ENCODE measurements at places on chromosomes 4 and X.

DNA sequence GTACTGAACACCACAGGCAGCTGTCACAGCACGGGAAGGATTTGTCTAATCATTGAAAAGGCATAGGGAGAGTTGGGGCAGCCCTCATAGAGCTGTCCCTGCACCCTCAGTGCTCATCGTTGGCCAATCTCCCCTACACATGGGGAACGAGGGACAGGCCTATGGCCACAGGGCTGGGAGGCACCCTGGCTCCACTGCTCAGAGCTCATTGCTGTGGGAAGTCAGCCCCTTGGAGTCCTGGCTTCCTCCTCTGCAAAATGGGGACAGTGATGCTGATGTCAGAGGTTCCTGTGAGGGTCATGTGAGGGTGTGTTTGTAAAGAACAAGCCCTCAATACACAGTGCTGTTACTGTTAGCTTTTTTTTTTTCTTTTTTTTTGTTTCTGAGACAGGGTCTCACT, 19.3 kb upstream of the HTRA3 start:
- DNase-seq, result no peak

DNA sequence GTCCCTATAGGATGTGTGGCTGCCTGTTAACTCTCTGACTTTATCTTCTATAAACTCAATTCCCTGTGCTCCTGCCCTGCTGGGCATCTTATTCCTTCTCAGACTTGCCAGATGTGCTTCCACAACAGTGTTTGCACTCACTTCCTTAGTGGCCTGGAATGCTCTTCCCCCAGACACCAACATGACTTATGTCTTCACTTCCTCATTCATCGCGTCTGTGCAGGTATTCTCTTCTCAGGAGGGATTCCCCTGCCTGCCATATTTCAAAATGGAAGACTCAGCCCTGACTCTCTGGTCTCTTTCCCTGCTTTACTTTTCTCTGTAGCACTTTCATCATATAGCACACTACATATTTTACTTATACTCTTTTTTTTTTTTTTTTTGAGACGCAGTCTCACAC, 344.0 kb downstream of the CENPC start:
- DNase-seq, result no peak

GRCh38 chr4:148359769-148360168, 82.4 kb downstream of the NR3C2 start:
- no peak for DNase-seq

DNA sequence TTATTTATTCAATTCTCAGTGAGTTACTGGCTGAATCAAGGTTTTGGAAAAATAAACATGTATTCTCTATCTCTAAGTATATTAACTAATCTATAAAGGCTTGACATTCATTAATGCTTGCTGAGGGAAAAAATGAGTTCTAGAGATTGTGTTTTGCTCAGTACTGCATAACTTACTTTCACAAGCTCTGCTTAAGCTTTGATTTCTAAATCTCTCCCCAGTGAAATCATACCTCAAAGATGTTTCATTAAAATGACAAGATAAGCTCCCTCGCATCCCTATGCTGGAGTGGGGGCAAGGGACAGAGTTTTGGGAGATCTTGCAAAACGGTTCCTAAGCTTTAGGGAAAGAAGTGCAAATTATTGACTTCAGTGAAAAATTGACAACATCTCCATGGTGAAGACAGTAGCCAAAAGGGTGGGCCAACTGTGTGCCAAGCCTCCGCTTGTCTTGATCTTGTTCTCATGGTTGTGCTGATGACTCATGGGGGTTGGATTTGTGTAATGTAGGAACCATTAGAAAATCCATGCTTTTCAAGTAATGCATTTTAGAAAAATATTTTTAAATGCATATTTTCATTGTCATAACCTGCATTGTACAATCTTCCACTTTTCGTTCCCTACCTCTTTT, 521.4 kb downstream of the RPA4 start:
- no peak for DNase-seq

DNA sequence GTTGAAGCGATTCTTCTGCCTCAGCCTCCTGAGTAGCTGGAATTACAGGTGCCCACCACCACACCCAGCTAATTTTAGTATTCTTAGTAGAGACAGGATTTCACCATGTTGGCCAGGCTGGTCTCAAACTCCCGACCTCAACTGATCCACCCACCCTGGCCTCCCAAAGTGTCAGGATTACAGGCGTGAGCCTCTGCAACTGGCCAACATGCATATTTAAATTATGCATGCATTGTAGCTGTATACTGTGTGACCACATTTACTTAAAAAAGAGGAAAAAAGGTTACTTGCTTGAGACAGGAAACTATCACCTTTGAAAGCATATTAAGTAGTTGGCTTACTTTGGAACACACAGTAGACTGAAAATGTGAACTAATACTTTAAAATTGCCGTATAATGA, 29.5 kb downstream of the METTL14 start:
- no peak for DNase-seq

DNA sequence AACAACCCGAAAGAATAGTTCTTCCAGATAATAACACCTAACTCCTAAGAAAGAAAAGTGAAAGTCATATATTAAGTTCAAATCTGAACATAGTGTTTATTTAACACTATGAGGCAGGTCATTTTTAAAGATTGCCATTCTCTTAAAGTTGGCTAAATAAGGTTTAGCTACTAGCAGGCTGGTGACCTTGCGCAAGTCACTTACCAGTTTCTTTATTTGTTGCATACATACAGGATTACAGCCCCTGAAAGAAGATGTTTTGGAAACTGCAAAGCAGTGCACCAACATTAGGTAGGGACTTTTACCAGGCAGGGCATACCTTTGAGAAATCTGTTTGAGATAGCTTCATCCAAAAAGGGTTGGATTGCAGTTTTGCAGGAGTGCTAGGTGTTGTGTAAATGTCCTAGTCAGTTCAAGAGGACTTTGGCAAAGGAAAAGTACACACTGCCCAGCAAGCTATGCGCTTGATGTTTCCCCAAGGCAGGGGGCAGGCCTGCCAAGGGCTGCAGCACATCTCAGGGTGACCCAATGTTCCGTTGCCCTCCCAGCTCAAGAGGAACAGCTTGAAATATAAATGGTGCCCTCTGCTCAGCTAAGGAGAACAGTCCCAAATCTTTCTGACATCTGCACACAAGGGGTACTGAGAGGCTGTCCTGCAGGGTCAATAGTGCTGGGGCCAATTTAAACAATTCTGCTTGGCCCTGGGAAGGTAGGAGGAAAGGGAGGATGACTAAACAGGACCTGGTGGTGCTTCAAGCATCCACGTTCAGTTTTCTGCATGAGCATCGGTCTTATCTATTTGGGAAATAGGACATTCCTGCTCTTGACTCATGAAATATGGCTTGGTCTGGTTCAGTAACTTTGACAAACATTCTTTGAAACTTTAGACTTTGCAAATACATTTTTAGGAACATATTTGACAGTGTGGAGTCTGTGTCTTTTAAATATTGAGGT, 130.8 kb downstream of the COL4A6 start:
- DNase-seq, result no peak

DNA sequence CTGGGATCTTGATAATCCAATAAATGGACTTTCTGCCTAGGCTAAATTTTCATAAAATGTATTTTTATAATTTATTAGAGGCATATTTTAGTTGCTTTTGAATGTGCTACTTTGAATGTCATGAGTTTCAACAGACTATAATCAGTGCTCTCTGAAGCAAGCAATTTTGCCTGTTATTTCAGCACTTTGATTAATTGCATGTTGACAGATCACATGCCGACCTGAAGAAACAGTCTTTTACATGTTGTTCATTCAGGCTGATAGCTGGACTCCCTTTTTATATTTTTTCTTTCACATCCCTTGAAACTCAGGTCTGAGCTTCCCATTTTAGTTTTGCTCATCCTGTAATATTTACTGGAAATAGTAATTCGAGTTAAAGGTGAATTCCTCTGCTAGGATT, 341.0 kb downstream of the NAP1L3 start:
- DNase-seq, result no peak

DNA sequence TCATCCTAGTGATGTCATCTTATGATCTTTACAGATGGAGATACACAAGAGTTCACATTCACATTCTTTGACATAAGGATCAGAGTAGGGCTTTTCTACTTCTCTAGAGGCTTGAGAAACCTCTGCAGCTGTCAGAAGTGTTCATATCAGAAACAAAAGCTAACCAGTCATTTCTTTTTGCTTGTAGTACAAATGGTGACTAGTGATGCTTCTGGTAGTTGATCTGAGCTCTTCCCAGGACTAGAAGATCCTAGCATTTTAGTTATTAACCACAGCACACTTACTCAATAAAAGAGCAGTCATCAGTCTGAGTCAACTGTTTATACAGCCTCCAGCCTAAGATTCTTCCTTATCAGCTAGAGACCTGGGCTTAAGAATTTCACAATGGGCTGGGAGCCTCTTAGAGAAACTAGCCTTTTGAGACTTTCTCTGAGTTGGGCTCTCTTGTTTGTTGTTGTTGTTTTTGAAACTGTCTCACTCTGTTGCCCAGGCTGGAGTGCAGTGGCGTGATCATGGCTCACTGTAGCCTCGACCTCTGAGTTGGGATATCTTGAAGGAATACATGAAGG, 84.1 kb downstream of the TMEM164 start:
- no peak for DNase-seq

DNA sequence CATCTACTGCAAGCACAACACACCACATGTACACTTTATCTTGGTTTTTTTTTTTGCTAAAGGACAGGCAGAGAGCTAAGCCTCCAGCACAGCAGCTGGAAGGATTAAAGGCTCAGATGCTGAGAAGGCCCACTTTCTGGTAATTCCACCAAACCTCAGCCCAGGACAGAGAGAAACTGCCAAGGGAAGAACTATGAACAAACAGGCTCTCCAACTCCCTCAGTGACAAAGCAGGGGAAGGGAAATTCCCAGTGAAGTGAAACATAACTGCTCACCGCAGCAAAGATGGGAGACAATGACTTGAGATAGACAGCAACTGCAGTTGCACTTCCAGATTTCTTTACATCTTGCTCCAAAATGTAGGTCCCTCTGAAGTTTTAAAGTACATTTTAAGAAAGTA, 4.8 kb downstream of the PROM1 start:
- DNase-seq, result no peak

GRCh38 chr4:56613101-56613862, 67.8 kb downstream of the HOPX start:
- DNase-seq, result no peak

GRCh38 chrX:11996810-11997209, 141.5 kb upstream of the FRMPD4 start:
- no peak for DNase-seq

DNA sequence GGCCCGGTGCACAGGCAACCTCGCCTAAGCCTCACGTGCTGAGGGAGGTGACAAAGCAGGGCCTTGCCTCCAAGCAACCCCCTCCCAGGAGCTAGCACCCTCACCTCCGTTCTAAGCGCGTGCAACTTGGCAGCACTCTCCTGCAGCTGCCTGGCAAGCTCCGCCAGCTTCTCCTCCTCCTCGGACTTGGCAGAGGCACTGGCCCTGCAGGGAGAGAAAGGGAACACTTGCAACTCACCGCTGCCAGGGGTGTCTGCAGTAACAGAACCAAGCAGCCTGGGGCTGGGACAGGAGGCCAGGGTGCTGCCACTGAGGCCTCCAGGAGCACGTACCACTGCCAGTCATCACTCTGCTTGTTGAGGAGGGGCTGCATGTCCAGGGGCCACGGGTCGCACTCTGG, 10.3 kb upstream of the TREX2 start:
- DNase-seq, result no peak

DNA sequence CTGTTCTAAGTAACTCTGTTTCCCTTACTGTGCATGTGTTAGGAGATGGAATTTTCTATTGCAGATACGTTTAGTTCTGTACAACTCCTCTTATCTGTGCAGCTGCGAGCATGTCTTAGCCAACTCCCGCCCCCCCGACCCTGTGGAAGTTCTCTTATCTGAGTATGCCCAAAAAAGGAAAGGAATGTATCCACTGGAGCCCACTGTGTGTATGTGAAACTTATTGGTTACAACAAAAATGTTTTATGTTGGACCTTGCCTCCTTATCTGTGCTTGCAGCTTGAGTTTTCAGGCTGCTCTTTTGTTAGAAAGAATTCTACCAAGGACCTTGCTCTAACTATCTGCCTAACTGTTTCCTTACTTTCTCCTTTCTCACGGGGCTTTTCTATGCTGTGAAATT, 24.2 kb upstream of the DCAF8L2 start:
- no peak for DNase-seq

- DNase-seq, result no peak
These were observed 255.6 kb downstream of the NDST4 start for GRCh38 chr4:114857831-114858230.

GRCh38 chrX:123324625-123325024, 140.5 kb downstream of the GRIA3 start:
- no peak for DNase-seq

DNA sequence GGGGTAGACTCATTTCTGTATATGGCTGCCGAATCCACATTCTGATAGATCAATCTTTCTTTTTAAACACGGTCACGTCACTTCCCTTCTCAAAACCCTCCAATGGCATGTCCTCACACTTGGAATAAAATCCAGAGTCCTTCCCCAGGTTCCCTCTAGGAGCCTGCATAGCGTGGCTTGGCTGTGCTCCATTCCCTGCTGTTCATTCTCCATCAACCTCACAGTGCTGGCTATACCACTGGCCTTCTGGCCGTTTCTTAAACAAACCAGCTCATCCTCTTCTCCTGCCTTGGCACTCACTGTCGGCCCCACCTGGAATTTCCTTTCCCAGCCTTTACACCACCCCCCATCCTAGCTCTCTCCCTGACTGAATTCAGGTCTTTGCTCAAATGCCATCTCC, 77.1 kb downstream of the RBM47 start:
- DNase-seq, result no peak

GRCh38 chr4:116058129-116058528, 944.7 kb upstream of the NDST4 start:
- no peak for DNase-seq

DNA sequence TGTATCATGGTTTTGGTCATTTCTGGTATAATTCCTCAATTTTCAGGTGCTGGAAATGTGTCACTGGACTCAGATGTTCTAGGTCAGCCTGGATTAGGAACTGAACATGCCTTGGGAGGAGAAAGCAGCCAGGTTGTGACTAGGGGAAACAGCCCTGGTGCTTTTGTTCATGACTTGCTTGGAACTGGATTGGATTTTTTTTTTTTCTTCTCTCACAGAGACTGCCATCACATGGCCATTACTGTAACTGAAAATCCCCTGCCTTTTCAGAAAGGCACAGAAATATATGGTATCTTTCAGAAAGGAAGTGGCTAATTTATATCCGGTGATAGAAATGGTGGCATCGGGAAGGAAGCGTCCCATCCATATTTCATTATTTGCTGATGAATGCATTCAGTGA, 34.6 kb downstream of the SEPTIN11 start:
- DNase-seq, result no peak

- no peak for DNase-seq
These were observed 56.3 kb upstream of the NAP1L5 start for GRCh38 chr4:88753658-88754571.

Measured in nucleus accumbens (tissue), 56 donors.